Effector CD8-positive, alpha-beta T cell (primary cell): ENCODE measurements at places on chromosomes 12 and 14.

- no peak for DNase-seq
Measured at GRCh38 chr12:93585247-93585646, 12.8 kb downstream of the SOCS2 start.

DNA sequence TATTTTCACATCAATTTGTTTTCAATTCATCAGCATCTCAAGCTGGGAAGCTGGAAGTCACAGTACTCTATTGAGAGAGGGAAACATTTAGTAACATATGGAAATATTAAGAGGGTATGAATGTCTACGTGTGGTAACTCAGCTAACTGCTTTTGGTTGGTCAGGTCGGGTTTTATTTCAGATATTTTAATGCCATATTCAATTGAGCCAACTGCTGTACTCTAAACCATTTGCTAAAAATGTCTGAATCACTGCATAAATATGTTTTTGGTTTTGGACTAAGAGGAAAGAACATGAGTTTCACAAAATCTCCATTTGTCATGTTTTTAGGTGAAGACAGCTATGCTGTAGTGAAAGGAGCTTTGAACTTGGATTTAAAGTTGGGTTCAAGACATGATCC, 18.9 kb upstream of the PPFIBP1 start:
- no peak for DNase-seq

DNA sequence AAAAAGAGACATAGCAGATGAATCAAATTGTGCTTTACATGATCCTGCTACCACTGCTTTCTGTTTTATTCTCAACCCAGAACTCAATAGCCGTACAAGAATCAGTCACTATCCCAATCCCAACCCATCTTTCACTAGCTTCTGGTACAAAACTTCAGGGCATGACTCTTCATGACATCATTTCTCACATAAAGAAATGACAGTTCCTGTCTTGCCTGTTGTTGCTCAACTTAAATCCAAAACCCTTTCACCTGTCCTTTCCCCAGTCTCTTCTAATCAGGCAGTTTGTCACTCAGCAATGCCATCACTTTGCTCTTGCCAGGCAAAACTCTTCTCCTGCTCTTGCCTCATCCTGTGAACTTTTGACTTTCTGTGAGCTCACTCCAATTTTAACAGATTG, 962.8 kb downstream of the GALC start:
- no peak for DNase-seq

- no peak for DNase-seq
Measured at GRCh38 chr12:68585966-68586365, 24.7 kb upstream of the RAP1B start.

DNA sequence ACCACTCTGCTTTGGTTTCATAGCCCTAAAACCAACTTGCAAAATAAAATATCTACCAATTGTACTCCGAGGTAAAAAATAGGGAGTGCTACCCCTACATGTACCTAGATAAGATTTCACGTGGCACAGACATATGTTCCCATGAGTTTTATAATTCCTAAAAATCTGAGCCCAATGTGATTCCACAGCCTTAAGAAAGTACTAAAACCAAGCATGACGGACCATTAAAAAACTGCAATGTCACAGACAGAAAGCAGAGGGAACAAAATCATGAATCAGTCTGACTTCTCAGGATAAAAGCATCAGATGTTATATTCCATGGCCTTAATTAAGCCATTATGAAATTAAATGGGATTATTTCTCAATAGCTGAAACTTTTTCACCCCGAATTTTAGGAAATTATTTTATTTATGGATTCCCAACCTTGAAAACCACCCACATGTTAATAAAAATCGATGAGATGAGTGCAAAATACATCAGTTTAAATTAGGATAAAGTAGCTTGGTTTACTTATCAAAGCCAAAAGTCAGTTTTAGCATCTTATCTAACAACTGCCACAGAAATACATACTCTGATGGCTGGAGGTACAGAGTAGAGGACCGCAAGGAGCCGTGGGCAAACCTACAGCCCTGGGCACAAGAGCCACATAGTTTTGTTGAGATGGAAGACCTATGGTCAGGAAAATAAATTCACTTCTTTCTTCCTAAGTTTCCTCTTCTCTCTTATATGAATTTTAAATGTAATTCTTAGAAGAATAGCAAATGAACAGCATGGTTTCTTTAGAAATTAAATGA, 4.5 kb downstream of the ITPR2 start:
- DNase-seq: no peak

DNA sequence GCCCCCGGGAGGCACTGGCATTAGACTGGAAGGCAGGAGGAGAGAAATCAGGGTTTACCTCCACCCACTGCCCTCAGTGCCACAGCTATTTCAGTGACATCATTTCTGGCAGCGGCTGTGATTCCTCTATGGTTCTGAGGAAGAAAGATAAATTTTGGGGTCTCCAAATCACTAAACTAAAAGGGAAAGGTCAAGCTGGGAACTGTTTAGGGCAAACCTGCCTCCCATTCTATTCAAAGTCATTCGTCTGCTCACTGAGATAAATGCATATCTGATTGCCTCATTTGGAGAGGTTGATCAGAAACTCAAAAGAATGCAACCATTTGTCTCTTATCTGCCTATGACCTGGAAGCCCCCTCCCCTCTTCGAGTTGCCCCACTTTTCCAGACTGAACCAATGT, 14.0 kb upstream of the CRY1 start:
- DNase-seq: no peak

- DNase-seq: no peak
Measured at GRCh38 chr14:36270191-36270590, 50.2 kb downstream of the MBIP start.

DNA sequence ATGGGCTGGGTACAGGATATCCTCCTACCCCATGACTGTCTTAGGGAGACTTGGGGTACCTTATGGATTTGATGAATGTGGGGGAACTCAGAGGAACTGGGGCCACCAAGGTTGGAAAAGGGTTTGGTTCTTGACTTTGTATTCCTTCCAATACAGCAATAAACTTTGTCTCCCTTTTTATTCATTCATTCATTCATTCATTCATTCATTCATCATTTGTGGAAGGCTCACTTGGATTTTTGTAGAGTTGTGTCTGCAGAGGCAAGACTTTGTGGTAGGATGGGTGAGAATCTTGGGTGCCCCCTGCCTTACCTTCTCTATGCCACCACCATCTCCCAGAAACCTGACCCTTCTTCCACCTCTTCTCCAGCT, 21.1 kb downstream of the SOAT2 start:
- no peak for DNase-seq

DNA sequence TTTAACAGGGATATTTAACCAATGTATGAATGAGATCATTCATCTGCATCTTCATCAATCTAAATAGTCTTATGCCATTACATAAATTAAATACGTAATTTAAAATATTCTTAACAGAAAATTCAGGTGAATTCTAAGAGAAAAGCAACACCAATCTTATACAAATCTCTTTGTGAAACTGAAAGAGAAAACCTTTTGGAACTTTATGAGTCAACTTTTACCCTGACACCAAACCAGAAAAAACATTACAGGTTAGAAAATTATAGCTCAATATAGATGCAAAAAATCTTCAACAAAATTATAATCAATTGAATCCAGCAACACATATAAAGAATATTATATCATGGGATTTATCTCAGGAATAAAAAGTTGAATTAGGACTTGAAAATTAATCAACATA, 3.4 kb downstream of the GLIPR1L1 start:
- no peak for DNase-seq

DNA sequence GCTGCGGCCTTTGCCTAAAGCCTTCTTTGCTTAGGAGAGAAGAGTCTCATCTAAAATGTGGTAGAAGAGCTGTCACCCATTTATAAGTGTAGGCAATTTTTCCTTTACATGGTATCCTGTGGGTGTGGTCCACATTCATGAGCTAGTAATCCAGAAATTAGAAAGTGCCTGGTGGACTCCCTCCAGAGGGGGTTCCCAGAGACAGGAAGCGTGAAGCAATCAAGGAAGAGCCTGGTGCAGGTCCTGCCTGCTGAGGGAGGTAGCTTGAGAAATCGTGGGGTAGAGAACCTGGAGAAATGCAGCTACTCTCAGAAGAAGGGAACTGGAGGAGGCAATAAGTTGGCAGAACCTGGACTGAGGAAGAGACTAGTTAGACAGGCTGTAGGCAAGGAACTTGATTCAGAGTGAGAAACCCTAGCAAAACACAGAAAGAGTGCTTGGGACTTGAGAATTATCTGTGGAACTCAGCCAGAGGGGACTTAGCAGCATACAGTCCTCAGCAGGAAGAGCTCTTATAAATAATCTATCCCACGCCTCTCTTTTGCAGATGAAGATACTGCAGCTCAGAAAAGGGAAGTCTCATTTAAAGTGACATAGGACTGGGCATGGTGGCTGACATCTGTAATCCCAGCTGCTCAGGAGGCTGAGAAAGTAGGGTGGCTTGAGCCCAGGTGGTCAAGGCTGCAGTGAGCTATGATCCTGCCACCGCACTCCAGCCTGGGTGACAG, 182.4 kb upstream of the CCND2 start:
- no peak for DNase-seq

GRCh38 chr14:56207626-56208292, 89.5 kb downstream of the PELI2 start:
- DNase-seq: no peak

GRCh38 chr12:96094201-96094600, 58.8 kb upstream of the LTA4H start:
- DNase-seq: no peak

DNA sequence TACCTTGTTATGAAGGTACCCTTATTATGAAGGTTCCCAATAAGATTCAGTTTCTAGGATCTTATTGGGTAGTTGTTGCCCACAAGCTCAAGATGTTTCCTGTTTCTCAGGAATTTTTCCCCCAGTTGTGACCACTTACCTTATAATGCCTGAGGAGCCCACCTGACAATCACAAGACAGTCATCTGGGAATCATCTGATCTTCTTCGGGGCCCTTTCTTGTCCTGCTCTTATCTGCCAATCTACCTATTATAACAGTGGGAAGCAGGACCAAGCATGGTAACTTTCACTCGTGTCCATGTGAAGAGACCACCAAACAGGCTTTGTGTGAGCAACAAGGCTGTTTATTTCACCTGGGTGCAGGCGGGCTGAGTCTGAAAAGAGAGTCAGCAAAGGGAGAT, 825.5 kb downstream of the BCL11B start:
- DNase-seq: no peak

DNA sequence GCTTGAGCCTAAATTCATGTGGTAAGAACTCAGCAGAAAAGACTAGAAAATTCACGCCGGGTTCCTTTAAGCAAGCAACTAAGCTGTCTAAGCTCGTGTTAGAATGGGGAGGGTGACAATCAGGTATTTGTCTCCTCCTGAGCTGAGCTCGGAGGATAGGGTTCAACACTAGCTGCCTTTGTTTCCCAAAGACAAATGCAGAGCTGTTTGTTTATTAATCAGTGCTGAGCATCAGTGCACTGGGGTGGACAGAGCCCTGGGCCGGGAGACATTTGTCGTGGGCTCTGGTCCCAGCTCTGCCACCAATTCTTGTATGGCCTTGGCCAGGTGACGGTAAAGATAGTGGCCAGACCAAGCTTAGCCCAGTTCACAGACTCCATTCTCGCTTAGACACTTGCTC, 43.7 kb downstream of the DEGS2 start:
- no peak for DNase-seq

- DNase-seq: no peak
Measured at GRCh38 chr12:106767954-106768822, 6.3 kb upstream of the RIC8B start.

- DNase-seq: no peak
Measured at GRCh38 chr12:132206046-132206434, 61.8 kb downstream of the NOC4L start.

- DNase-seq: no peak
Measured at GRCh38 chr12:133225527-133225926, 10.2 kb downstream of the ANHX start.

DNA sequence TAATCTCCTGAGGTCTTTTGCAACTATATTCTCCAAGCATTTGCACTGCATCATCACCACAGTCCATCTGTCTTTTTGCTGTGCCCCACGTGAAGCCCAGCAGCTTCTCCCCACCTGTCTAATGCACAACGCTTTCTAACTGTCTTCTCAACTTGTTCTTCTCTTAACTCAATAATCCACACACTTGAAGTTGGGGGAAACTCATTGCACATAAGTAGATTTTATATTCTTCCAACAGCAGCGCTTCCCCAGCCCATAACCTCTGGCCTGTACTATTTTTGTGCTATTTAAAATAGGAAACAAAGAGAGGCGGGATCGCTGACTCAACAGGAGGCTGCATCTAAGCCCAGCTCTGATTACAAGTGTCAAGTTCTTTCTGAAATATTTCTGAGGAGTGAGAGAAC, 226.7 kb downstream of the GXYLT1 start:
- DNase-seq: no peak

- DNase-seq: no peak
Measured at GRCh38 chr14:68544081-68544892, 248.6 kb downstream of the ZFP36L1 start.

- DNase-seq: no peak
Measured at GRCh38 chr14:61616524-61617185, 78.7 kb upstream of the HIF1A start.

GRCh38 chr12:83996671-83997070, 915.9 kb downstream of the SLC6A15 start:
- no peak for DNase-seq
